GM12878 (cell line): ENCODE measurements at places on chromosomes 4 and X.

GRCh38 chr4:114264877-114265291 lies 285.4 kb upstream of the ARSJ start:
- no peak for DNase-seq

DNA sequence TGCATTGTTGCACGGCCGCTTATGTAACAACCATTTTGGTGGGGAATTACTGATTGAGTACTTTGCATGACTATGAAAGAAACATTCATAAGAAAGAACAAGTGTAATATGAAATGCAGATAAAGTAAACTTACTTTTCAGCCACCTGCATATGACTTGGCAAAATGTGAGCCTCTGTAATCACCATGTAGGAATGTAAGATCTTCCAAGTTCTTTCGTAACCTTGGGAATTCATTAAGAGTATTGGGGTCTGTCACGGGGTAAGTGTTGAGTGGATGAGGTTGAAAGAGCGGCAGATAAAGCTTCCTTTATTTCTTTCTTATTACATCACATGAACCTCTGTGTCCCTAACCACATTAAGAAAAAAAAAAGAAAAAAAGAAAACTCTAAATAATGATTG lies 348.5 kb upstream of the NR3C2 start:
- DNase-seq, result no peak

DNA sequence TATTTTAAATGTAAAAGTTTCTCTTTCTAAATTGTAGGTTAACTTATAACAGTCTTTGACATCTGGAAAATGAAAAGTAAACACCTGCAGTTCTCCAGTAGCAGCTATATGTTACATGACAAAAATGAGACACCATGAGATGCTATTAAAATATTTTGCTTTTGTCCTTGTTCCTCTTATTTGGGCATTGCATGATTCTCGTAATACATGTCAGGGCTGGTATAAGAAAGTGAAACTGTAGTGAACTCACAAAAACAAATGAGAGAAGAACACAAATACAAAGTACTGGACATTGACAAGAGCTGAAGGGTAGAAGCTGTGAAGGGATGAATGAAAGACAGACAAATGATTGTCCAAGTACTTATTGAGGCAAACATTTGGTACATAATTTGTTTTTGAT lies 9.0 kb downstream of the GK2 start:
- no peak for DNase-seq

DNA sequence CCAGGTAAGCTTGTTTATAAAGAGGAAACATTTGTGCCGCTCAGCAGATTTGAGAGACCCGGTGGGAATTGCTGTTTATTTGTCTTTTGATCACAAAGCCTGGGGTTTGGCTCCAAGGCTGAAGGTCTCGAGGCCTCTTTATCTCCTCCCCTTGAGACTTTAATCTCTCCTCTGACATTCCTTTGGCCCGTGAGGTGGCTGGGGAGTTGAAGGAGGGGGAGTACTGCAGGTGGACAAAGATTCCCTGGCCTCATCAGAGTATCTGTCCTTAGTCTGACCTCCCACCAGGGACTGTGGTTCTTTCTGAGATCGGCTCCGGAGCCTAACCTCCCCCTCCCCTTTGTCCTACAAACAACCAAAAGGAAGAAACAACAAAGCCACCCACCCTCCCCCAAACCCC lies 216.5 kb downstream of the MID1IP1 start:
- no peak for DNase-seq

- DNase-seq, result no peak
Observed at GRCh38 chr4:184485279-184485678, 10.9 kb upstream of the IRF2 start.
